ENCODE measurements at places on chromosomes 1 and 21.

DNA sequence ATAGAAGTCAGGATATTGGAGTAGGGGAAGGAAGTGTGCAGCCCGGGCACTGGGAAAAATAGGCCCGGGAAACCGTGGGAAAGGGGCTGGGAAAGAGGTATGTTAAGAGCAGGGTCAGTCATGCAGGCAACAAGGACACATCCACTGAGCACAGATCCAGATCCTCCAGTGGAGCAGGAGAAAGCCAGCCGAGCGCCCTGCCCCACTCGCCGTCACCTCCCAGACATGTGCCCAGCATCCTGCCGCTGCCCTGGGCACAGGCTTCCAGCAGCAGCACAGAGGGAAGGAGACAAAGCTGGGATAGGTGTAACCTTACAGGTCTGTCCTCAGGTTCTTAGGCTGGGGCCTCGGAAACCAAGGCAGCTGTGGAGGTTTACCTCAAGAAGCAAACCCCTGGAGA, 64.2 kb downstream of the FAM163A start:
- DNase-seq, result no peak

GRCh38 chr1:210246447-210246846, 13.9 kb downstream of the SERTAD4 start:
- no peak for DNase-seq

DNA sequence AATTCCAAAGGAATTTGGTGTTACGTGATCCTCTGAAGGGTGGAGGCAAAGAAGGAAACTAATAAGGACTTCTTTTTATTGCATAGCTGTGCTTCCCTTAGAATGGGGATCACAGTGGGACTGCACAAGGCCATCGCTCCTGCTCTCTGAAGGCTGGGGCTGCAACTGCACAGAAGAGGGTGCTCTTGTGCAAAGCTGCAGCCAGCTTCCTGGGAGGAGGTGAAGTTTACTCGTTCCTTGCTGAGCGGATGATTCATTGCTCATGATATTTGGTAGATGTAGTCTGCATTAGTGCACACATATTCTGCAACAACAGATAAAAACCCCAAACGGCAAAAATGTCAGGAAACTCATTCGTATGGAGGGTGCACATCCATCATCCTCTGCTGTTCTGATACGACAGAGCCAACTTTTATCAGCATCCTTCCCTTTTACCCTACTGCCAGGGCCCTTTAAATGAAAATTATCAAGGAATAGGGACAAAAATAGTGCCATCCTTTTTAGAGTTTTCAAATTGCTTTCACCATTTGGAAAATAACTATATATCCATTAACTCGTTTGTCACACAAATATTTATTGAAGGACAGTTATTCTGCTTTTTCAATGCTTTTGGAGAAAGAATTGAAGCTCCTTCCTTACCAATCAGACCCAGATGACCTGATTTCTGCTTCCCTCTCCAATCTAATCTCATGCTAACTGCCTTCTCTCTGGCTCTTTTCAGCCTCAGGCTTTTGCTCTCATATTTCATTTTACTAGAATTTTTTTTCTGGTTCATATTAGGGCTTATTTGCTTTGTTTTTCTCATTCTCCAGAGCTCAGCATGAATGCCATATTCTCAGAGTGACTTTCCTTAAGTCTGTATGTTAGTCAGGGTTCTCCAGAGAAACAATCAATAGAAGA, 263.6 kb downstream of the DUSP10 start:
- peak; percentile 37 for DNase-seq

DNA sequence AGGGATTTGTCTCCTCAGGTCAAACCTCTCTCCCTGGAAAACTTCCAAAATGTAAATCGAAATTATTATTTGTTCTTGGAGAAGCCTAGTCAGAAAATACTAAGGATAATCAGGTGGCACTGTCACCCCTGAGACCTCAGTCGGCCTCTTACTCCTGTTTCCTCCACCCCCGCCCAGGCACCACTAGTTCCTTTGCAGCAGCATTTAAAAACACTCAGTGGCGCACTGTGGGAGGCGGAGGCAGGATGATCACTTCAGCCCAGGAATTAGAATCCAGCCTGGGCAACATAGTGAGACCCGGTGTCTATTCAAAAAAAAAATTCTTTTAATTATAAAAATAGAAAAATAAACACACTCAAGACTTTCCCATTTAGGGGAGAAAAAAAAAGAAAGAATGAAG, 18.0 kb upstream of the IFNAR2 start:
- DNase-seq, result no peak

- DNase-seq, result no peak
Measured at GRCh38 chr1:40563266-40563665, 31.8 kb downstream of the ZNF684 start.

DNA sequence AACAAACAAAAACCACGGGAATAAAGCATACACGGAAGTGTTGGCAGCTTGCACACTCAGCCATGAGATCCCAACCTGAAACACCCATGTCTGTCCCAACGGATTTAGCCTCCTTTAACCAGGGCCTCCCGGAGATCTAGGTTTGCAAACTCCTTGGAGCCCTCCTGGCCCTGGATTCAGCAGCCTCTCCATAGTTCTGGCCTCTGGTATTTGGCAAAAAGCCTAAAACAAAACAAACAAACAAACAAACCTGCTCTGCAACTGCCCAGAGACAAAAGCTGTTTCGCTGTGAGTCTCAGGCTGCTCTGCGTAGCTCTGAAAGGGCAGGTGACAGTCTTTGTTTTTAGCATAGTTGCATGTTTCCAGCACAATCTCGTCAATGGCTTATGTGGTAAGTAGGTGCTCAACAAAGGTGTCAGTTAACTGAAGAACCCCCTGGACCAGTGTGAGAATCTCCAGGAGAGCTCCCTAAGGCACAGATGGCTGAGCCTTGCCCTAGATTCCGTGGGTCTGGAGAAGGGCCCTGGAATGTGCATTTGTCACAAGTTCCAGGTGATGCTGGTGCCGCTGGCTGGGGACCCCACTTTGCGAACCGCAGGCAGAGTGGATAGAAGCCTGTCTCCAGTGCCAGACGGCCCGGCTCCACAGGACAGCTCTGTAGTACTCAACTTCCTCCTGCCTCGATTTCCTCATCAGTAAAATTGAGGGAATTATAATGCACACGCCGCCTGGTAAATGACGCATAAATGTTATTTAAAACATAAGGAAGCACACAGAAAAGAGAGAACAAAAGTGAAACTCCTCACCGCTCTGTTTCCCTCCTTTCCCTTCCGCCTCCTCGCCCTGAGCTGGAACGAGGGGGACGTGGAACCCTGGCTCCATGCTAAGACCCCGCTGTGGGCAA, 86.2 kb downstream of the RIPK4 start:
- no peak for DNase-seq

- DNase-seq, result no peak
Measured at GRCh38 chr1:166174108-166174507, 7.3 kb upstream of the FAM78B start.

DNA sequence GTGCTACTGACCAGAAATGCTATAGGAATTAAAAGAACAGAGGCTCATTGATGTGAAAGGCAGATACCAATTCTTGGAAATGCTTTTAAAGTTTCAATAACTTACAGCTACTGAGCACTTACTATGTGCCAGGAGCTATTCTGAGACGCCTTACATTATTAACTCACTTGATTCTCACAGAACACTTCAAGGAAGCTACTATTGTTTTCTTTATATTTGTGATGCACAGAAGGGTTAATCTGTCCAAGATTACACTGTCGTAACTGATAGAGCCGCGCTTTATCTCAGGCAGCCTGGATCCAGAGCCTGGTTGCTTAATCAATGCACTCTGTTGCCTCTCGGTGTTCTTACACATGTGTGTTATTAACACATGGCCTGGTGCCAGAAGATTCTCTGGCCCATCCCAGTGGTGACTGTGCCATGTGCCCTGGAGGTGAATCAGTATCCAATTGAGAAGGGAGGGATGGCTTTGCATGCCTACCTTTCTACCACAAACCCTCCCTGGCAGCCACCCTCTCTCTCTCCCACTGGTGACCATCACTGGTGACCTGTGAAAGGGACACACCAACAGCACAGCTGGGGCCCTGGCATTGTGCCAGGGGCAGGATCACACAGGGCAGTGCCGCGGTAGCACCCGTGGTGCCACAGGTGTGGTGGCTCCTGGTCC, 8.8 kb downstream of the FMO1 start:
- no peak for DNase-seq

DNA sequence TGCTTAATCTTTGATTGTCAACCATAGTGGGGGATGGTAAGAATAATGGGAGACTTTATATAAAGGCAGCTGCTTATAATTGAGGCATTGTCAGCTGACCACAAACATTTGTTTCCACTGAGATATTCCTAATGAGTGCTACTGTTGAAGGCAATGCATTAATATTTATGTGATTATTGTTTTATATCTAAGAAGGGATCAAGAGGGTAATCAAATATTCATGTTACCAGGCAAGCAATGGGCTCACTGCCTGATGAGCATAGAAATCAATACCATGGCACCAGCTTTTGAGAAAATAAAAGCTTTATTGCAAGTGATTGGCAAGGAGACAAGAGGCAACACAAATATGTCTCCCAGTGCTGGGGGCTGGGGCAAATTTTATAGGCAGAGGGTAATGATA, 706.7 kb upstream of the ADAMTS5 start:
- no peak for DNase-seq

- DNase-seq, result peak; percentile 98
Measured at GRCh38 chr1:166032572-166033371, 134.0 kb downstream of the FAM78B start.

GRCh38 chr1:63173161-63173560, 149.2 kb upstream of the FOXD3 start:
- DNase-seq, result no peak

DNA sequence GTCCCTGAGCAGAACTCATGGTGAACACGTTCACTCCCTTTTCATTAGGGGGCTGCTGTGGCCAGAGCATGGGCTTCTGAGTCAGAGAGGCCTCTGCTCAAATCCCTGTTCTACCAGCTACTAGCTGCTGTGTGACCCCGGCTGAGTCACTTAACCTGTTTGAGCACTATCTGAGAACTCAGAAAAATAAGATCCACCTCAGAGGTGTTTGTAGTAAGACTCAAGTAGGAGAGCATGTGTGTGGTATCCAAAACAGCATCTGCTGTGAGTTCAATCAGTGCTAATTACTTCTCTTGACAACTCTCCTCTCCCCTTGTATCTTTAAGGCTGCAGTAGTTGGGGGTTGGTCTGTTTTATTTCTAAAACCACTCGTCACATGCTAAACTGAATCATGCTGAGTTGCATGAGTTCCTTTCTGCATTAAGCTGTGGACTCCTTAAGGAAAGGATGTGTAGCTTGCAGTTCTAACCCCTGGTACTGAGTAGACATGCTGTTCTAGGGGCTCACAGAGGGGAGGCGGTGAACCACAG, 39.7 kb upstream of the JUN start:
- DNase-seq, result no peak

DNA sequence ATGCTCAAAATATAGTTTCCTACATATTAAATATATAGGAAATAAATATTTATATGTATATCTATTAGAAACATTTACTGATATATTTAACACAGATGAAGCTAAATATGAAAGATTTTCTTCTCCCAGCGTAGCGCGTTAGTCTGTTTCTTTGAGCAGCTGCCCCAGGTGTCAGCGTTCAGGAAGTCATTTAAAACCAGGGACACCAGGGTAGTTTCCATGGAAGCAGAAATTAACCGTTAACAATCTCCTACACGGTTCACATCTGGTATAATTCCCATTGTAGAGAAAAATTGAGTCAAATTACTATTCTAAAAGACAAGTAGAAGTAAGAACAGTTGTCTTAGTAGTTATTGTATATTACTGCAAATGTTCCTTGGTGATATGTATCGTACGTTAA, 1443.7 kb downstream of the MRPL39 start:
- no peak for DNase-seq

GRCh38 chr1:62832276-62832675, 48.3 kb downstream of the ATG4C start:
- no peak for DNase-seq

- DNase-seq, result no peak
Measured at GRCh38 chr1:78032996-78033796, 12.6 kb upstream of the GIPC2 start.

GRCh38 chr1:155013632-155014031, 11.0 kb downstream of the ZBTB7B start:
- DNase-seq, result no peak

GRCh38 chr1:221435504-221435904, 306.4 kb downstream of the DUSP10 start:
- peak; percentile 41 for DNase-seq

DNA sequence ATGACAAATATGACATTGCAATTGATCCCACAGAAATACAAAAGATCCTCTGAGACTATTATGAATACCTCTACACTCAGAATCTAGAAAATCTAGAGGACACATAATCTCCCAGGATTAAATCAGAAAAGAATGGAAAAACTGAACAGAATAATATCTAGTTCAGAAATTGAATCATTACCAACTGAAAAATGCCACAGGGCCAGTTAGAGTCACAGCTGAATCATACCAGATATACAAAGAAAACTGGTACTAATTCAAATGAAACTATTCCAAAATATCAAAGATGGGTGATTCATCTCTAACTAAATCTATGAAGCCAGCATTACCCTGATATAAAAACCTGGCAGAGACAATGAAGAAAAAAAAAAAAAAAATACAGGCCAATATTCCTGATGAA, 149.3 kb downstream of the BRINP3 start:
- peak; percentile 26 for DNase-seq

DNA sequence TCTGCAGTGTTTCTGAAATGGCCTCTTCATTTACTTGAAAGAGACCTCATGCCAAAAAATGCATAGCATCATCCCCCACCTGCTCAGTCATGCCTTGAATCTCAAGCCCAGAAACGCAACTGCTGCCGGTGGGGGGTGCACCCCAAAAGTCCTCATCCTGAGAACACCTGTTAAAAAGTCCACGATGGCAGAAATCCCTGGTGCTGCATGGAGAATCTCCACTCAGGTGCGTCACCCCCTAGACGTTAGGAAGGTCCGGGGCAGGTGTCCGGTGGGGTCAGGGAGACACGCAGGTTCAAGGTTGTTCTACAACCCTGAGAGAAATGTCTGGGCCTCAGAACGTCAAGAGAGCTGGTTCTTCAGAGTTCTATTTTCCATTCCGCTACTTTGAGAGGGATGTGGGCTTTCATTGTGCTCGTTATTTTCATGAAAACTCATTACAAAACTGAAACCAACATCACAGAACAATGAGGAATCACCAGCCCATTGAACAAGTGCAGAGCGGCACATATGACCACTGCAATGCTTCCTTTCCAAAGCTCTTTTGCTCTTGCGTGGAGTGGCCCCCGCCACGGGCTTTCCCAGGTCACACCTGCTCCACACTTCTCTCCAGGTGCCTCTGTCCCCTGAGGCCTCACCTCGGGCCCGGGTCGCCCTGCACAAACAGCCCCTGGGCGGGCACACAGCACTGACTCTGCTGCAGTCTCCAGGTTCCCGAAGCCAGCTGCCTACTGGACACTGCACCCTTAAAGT, 201.9 kb downstream of the TOMM20 start:
- DNase-seq, result no peak

DNA sequence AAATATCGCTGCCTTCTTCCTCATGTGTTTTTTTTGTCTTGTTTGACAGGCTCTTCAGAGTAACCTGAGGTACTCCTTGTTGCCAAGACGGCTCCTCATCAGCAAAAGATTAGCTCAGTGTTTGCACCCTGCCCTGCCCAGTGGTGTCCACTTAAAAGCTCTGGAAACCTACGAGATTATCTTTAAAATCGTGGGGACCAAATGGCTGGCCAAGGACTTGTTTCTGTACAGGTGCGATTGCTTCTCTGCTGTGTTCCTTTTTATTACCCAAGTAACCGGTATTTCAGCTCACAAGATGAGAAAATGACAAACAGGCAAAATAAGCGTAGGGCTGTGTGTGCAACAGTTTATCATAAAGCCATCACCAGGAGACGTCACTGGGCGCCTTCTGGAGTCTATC, 42.4 kb downstream of the DOP1B start:
- no peak for DNase-seq

- no peak for DNase-seq
Measured at GRCh38 chr1:30728340-30728739, 5.0 kb upstream of the MATN1 start.
